ENCODE measurements at places on chromosomes 6 and 20. TPM values are rescaled to one million over a fixed set of nuclear protein-coding genes. Genes with fewer than 3 reads are reported as not detected.
A peak's percentile ranks its signal among the peaks of the same experiment; 100 is the strongest.

Gene FAM209B
- not detected for total RNA-seq

- H3K36me3 ChIP-seq = no peaks in the 10 kb centered on the region
- DNase-seq = no peak
- no peak overlapping the region for H3K4me3 ChIP-seq
- H3K27me3 ChIP-seq = no peaks in the 10 kb centered on the region
Measured at GRCh38 chr6:148345176-148345575, 2.5 kb downstream of the SASH1 start.

DNA sequence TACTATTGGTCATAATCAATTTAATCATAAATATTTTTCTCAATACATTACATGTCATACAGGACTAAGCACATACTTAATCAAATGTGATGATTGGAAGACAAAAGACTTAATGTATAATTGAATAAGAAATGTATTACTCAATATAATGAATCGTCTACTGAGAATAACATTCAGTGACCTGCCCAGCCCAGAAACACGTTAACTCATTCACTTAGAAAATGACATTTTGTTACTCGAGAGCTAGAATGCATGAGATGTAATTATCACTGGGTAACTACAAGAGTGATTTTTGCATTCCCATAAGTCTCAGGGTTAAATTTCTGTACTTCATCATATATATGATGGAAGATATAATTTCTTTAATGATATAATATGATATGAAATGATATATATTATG is 444.8 kb downstream of the EYS start:
- DNase-seq = no peak
- no peak overlapping the region for H3K27ac ChIP-seq
- H3K27me3 ChIP-seq = no peaks in the 10 kb centered on the region
- H3K36me3 ChIP-seq = no peaks in the 10 kb centered on the region

DNA sequence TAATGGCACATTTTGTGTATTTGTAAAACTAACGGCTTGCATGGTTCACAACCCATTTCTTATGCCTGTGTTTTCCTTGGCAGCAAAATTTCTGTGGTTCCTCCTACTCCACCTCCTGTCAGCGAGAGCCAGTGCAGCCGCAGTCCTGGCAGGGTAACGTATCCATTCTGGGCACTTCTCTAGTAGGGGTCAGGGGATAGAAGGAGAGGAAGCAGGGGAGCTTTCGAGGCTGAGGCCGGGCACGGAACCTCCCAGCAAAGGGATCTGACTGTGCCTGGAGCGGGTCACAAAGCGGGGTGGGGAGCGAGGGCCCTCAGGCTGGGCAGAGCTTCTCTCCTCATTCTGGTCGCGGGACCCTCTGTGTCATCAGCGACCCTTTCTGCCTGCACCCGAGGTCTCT is 58.4 kb downstream of the SYTL3 start:
- peaks cover 28% of the 10 kb centered on the region for H3K4me1 ChIP-seq
- peak overlapping the region; percentile 56 for H3K4me3 ChIP-seq
- DNase-seq = no peak
- H3K27ac ChIP-seq = peak overlapping the region; percentile 69

Gene AK9
- 0.75 TPM for total RNA-seq

Gene CDC25B
- 60.6 TPM for total RNA-seq

Gene ENPP1
- total RNA-seq = 4.5 TPM

DNA sequence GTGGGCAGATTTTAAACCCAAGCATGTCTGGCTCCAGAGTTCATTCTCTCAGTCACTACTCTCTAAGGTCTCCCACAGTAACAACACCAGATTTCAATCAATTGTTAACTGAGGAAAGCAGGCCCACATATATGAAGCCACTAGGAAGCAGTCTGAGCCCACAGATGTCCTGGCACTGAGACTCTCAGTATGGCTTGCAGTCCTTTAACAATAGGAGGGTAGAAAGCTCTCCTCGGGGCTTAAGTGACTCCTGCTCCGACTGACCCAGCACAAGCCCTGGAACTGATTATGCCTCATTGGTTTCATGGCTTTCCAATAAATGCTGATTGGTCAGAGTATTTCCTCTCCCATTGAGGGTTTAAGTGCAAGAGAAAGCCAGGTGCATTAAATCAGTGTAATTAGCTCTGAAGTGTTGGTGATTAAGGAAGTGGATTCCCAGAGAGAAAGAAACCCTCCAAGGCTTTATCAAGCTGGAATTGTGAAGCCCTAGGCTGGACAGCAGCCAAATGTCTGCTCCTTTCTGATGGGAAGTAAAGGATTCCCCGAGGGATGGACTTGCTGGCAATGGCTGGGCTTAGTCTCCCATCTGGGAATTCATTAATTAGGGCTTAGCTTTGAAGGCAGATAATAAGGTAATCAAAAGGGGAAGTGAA is 76.6 kb upstream of the PROKR2 start:
- no peaks in the 10 kb centered on the region for H3K27me3 ChIP-seq
- H3K36me3 ChIP-seq = no peaks in the 10 kb centered on the region
- no peak overlapping the region for H3K27ac ChIP-seq
- H3K4me1 ChIP-seq = no peaks in the 10 kb centered on the region
- no peak for DNase-seq

DNA sequence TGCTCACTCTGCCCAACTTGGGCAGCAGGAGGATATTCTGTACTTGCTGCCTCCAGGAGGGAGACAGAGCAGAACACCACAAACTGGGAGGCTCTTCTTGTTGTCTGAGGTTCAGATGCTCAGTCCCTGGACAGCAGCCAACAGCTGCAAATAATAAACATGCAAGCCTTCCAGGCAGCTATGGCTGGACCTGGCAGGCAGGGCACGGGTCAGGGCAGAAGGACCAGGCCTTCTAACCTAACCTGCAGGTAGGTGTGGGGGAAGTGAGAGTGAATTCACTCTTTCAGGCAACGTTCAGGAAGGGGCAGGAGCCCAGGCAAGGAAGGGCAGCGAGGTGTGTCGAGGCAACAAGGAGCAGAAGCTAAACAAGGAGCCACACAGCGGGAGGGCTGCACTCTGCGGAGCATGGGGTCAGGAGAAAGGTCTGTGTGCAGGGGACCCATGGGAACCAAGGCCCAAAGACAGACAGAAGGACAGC is 31.5 kb downstream of the NINL start:
- no peaks in the 10 kb centered on the region for H3K36me3 ChIP-seq
- H3K4me3 ChIP-seq = no peak overlapping the region
- no peak overlapping the region for H3K27ac ChIP-seq
- no peaks in the 10 kb centered on the region for H3K27me3 ChIP-seq

DNA sequence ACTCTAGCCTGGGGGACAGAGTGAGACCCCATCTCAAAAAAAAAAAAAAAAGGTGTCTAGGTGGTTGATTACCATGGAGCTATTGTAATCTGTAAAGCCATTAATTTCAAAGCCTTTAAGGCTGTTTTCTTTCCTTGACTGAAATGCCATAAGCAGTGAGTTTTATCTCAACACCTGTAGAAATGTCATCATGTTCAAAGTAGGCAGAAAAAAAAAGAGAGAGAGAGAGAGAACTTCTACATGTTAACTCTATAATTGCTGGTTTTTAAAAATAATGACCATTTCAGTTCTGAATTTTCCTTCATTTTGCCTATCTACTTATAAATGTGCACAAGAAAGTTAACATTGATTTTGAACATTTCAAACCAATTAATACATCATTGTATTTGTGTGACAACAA is 29.7 kb upstream of the POLR1H start:
- H3K27ac ChIP-seq = no peak overlapping the region
- no peaks in the 10 kb centered on the region for H3K4me1 ChIP-seq
- H3K4me3 ChIP-seq = no peak overlapping the region
- DNase-seq = no peak

- no peak overlapping the region for H3K4me3 ChIP-seq
- H3K27me3 ChIP-seq = no peaks in the 10 kb centered on the region
- no peak overlapping the region for H3K27ac ChIP-seq
- no peaks in the 10 kb centered on the region for H3K36me3 ChIP-seq
- no peaks in the 10 kb centered on the region for H3K4me1 ChIP-seq
Measured at GRCh38 chr20:10111959-10112250, 77.1 kb downstream of the ANKEF1 start.

DNA sequence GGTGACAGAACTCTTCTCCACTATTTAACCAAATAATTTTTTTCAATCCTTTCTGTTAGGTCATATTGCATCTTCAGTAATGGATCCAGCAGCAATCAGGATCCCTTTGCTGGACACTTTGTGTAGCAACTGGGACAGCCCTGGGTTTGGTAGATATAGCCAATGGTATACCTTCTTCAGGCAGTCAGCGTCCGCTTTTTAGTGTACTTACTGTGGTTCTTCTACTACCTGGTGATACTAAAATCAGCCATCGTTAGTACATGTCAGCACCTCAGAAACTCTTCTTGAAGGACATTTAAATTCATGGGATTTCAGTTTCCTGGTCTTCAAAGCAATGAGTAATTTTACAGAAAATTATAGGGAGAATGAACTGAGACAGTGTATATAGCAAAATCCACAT is 93.5 kb downstream of the ADGRG6 start:
- no peak overlapping the region for H3K27ac ChIP-seq
- H3K27me3 ChIP-seq = no peaks in the 10 kb centered on the region
- no peak for DNase-seq
- no peaks in the 10 kb centered on the region for H3K36me3 ChIP-seq
- no peaks in the 10 kb centered on the region for H3K4me1 ChIP-seq
- H3K4me3 ChIP-seq = no peak overlapping the region

- no peak for DNase-seq
Measured at GRCh38 chr6:108526739-108527174, 34.0 kb upstream of the FOXO3 start.

- no peaks in the 10 kb centered on the region for H3K36me3 ChIP-seq
- DNase-seq = no peak
- no peak overlapping the region for H3K27ac ChIP-seq
- H3K4me1 ChIP-seq = no peaks in the 10 kb centered on the region
- H3K4me3 ChIP-seq = no peak overlapping the region
Measured at GRCh38 chr6:25928562-25929324, 1.7 kb downstream of the SLC17A2 start.

DNA sequence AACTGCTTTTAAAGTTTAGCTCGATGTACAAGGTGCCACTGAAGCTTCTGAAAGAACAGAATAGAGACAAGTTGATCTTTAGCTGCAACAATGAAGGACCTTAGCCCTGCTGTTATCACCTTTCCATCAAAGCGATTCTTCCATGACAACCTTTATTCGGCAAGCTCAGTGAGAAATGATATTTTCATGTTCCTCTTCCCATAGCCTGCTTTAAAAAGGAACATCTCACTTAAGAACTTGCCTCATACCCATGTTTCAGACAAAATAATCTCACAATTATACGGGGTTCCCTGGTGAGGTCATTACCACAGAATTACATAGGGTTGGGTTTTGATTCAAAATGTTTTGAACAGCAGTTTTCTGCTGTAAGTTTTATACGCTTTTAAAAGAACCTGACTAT is 264.2 kb downstream of the THBS2 start:
- H3K4me3 ChIP-seq = no peak overlapping the region
- DNase-seq = no peak
- H3K4me1 ChIP-seq = no peaks in the 10 kb centered on the region

DNA sequence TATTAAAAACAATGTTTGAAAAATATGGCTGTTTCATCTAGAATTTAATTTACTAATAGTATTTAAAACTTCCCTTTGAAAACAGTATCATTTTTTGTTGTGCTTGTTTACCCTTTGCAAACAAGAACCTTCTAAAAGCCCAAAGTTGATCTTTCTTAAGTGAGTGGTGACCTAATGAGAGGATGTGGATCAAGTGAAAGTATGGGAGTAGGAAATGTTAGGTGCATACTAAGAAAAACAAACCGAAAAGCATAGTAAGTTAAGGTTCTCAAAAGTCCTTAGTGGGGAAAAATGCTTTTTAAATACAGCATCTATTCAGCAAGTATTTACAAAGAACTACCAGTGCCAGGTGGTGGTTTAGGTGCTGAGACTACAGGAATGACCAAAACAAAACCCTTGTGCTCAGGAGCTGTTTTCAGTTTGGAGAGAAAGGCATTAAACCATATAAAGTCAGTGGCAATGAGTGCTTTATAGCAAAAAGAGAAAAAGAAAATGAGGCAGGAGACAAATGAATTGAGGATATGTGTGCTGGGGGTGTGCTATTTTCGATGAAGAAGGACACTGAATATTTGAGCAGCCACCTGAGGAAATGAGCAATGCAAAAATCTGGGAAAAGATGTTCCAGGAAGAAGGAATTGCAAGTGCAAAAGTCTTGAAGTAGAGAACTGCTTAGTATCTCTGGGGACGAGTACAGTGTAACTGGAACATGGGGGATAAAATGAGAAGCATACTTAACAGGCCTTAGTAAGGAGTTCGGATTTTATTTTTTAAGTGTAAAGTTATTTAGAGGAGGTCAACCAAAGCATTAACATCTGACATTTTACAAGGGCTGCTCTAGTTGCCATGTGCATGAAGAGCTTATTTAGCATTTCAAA is 24.0 kb downstream of the RNF146 start:
- no peak overlapping the region for H3K27ac ChIP-seq
- H3K27me3 ChIP-seq = no peaks in the 10 kb centered on the region
- peaks cover 8% of the 10 kb centered on the region for H3K4me1 ChIP-seq
- H3K4me3 ChIP-seq = peak overlapping the region; percentile 22

- no peak overlapping the region for H3K27ac ChIP-seq
- H3K4me3 ChIP-seq = no peak overlapping the region
- no peaks in the 10 kb centered on the region for H3K4me1 ChIP-seq
- no peak for DNase-seq
- H3K36me3 ChIP-seq = peaks cover 3% of the 10 kb centered on the region
Measured at GRCh38 chr6:75128878-75129570, 76.8 kb downstream of the COL12A1 start.

Gene TAGAP
- 9.2 TPM for total RNA-seq

Gene PNLDC1
- total RNA-seq = not detected

DNA sequence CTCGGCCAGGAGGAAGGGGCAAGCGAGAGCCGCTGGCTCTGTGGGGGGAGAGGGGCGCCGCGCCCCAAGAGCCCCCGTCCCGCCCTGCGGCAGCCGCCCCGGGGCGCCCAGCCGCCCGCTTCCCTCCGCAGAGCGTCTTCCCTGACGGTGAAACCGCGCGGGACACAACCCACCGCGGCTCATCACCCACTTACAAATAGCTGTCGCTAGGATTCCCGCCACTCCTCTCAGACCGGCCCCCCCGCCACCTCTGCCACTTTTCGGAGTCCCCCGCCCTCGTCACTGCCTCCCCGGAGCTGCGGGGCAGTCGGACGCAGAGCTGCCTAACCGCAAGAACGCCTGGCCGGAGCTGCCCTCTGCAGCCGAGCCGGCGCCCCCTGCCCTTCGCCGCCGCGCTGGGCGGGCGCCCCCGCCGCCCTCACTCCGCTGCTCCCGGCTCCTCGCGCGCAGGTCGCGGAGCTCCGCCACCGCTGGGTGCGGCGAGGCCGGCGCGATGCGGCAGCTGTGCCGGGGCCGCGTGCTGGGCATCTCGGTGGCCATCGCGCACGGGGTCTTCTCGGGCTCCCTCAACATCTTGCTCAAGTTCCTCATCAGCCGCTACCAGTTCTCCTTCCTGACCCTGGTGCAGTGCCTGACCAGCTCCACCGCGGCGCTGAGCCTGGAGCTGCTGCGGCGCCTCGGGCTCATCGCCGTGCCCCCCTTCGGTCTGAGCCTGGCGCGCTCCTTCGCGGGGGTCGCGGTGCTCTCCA is at the start of gene SLC35D3:
TSS of gene SLC35D3 (plus strand) at position 366 of the 749 bp plus-strand sequence. CDS start at position 494, 128 bp downstream.
- H3K4me3 ChIP-seq = peak within 1 kb of the TSS; percentile 73
- H3K27me3 ChIP-seq = peaks cover 5% of the 10 kb centered on the region
- peaks cover 30% of the 10 kb centered on the region for H3K4me1 ChIP-seq
- DNase-seq = no peak
- H3K27ac ChIP-seq = no peak within 1 kb of the TSS

All from ascending aorta (tissue), 2 donors.